ENCODE measurements at places on chromosomes 2 and 18.

GRCh38 chr18:12044591-12044990 is 49.1 kb upstream of the ANKRD62 start:
- no peak for DNase-seq

DNA sequence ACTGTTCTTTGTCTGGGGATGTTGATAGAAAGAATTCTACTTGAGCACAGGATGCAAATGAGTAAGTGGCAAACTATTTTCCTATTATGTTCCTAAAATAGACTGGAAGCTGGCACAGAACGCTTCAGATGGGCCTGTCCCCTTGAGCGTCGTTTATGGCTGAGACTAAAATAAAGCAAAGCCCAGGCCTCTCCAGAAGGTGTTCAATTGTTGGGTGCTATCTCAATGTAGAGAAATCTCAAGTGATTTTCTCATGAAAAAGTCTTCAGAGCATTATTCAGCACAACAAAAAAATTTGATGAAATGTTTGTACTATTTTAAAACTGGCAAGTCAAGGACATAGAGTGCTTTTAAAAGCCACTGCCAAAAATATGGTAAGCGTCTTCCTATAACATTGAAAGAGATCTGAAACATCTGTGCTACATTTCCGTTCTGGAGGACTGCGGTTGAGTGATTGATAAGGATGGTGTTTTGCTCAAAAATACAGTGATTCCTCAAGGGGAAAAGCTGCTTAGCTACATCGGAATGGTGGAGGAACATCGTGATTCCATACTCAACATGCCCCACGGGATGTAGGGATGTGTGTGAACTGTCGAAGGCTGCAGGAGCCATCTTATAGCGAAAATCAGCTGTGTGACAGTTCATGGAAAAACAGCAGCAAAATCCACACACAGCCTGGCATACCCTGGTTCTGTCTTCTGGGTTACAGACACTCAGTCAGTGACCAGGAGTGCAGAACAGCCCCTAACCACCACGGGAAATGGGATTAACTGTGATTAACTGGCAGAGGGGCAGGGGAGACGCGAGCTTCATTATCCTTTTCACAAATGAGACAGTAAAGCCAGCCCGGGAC is 10.4 kb upstream of the LRRFIP1 start:
- DNase-seq = no peak

GRCh38 chr2:95165030-95165370 is 609 bp upstream of the ZNF2 start:
- DNase-seq = no peak

- DNase-seq = no peak
These were observed 26.9 kb upstream of the DNMT3A start for GRCh38 chr2:25368660-25369059.

DNA sequence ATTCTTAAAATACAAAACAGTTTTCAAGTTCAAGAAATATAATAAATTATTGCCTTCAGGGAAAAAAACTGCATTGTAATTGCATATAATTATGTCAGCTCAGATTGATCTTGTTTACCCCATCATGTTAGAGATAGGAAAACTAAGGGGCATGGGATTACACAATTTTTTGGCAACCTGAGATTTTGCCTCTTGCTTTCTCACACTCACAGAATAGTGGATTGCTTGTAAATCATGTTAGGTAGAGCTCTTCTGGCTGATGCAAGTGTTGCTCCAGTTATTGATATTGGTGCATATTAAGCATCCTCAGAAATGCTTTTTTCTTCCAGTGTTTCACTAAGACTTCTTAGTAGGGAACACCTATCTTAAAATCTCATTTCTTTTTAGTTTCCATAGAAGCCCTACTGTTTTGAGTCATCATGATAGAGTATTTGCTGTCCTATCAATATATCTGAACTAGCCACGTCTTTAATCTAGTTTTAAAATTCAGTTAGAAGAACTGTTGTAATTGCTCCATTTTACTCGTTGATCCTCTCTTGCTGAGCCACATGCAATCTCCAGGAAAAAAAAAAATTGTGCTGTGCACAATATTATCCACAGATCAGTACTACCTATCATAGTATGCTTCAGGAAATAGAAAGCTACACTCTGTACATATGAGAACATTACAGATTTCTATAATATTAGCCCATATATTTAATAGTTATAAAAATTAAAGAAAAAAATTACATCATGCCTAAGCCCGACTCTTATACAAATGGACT is 393.1 kb downstream of the LRP1B start:
- no peak for DNase-seq

DNA sequence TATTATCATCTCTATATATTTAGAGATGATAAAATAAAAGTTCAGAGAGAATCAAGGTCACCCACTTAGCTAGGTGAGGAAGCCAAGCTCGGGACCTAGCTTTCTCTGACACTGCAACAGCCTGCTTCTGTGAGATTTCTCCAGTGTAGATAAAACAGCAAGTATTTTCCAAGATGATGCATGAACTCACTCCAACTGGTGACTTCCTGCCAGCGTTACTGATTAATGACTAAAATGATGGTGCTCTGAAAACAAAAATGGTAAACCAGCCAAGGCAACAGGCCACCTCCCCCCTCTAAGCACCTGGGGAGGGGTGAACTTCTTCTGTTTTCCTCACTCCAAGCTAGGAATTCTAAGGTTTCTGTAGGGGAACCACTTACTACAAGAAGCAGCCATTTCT is 510.2 kb upstream of the ID2 start:
- no peak for DNase-seq

DNA sequence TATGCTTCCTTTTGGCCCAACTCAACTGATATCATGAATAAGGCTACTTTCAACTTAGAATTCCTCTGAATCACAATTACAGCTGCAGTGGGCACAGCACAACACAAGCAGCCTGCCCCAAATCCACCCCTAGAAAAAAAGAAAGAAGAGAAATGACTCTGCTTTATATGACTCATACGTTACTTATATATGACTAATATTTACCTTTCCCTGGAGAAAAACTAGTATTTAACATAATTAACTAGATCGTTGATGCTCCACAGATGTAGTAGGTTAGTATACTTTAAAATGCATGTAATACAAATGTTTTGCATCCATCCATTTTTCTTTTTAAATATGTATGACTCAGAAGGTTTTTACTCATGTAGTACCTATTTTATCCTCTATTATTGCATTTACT is 133.3 kb upstream of the UNC80 start:
- no peak for DNase-seq

DNA sequence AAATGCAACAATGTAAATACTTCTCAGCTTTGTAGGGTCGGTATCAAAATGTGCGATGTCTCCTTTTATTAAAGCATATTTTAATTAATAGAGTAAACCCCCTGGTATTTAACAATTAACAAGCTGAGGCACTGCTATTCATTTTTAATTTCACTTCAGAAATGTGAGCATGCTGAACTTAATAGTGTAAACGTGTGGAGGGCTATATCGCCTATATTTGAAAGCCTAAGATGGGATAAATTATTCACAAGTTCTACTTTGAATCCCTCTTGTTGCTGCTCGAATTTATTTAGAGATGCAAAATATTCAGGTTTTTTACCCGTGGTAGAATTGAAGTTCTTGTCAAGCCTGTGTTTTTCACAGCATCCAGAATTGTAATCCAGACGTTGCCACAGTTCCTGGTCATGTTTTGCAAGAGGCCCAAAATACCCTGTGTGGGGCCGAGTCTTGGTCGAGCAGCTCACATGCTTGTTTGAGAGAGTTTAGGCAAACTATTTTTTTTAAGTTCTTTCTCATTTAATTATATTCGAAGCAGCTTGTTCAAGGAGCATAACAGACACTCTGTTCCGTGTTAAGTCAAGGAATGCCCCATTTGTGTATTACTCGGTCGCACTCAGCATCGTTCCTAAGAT is 2.5 kb downstream of the SALL3 start:
- DNase-seq = no peak

DNA sequence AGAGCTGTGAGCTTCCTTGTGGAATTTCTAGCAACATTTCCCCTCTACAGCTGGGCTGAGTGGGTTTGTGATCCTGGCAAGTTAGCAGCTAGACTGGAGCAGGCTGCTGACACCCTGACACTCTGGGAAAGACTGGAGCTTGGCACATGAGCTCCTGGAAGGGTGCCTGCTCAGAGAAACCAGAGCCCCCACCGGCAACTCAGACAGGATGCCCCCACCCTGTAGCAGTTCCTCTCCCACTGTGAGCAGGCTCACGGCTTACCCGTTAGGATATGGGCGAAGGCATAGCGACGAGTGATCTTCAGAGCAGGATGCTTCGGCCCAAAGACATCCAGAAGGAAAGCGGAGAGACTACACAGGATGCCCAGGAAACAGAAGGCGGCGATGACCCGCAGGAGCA is 11.2 kb downstream of the TMEM127 start:
- no peak for DNase-seq

- no peak for DNase-seq
These were observed 6.8 kb upstream of the MMADHC start for GRCh38 chr2:149594411-149594810.

DNA sequence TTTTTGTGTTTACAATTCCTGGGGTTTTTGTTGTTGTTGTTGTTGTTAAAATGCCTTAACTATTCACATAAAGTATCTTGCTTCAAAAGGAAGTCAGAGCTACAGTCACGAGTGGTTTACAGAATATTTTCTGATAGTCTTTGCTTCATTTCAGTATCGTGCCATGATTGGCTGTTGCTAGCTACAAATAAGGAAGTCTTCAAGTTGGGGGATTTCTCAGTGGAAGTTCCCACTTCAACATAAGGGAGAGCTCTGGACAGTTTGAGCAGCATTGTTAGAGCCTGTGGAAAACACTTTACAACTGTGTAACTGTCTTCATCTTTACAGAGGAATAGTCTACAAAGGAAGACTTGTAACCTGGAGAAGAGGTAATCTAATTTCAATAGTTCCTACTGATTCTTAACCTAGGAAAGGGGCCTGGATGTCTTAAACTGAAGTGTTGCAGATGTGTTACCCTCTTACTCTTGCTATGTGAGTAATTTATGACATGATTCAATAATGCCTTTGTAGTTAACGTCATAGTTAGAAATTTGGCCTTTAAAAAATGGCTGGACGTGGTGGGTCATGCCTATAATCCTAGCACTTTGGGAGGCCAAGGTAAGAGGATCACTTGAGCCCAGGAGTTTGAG is 23.4 kb upstream of the TANK start:
- DNase-seq = no peak

DNA sequence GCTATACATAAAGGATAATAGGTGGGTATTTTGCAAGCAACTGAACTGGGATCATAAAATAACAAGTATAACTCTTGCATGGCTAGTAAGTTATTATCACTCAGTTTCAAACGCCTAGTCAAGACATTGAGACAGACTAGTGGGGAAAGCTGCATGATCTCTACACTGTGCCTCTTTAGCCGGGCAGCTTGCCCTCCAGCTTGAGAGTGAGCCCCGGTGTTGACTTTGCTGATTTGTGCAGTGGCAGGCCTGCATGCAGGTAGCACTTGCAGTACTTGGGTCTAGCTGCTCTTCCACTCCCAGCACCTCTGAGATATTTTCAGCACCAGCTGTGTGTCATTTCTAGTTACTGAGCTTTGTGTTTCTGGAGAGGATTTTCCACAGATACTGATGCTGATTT is 118.8 kb upstream of the DAPL1 start:
- DNase-seq = no peak

DNA sequence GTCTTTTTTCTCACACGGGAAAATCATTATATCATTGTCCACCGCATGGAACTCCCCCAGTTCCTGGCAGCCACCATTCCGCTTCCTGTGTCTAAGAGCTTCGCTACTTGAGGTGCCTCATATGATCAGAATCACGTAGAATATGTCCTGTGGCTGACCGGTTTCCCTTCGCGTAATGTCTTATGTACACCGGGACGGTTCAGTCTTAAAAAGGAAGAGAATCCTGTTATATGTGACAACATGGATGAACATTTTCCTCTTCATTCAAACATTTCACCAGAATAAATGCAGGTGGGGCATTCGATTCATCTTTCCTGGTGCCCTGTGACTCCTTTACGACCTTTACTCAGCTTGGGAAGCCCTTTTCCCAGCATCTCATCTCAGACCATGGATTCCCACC is 131.7 kb upstream of the TWIST2 start:
- DNase-seq = no peak

GRCh38 chr2:193267496-193268002 is 1072.8 kb upstream of the TMEFF2 start:
- no peak for DNase-seq

Measured in activated T-cell treated with anti-CD3 and anti-CD28 coated beads, Interleukin-2, amount 50 U/mL, for 24 hours (primary cell).